Right lobe of liver (tissue), 6 donors: ENCODE measurements at places on chromosomes 4 and X.

GRCh38 chr4:61251129-61251528 is 51.0 kb downstream of the ADGRL3 start:
- no peak for DNase-seq

DNA sequence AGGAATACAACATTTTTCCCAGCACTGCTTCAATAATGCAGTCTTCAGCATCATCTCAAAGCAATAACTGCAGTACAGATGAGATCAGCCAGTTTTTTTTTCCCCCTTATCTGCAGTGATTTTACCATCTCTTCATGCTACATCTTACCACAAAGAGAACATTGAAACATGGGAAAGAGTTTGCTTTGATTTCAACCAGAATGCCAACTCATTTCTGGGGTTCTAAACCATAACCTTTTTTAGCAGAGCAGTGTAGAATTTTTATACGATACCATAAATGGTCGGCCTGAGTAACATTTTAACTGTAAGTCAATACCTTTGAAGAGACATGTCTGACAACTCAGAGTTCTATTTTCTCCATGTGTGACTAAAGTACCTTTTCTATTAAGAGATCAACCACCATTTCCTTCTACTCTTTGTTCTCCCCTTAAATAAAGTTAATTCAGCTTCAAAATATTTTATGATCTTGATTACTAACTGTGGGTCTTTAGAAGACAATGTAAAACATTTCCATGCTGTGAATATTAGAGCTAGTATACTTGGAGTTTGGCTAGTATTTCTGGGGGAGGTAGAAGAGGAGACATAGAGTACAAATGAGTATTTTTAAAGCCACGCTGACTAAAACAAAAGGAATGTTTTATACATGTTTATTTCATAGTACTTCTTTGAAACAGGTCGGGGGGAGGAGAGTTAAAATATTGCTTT is 69.1 kb downstream of the TET2 start:
- no peak for DNase-seq

DNA sequence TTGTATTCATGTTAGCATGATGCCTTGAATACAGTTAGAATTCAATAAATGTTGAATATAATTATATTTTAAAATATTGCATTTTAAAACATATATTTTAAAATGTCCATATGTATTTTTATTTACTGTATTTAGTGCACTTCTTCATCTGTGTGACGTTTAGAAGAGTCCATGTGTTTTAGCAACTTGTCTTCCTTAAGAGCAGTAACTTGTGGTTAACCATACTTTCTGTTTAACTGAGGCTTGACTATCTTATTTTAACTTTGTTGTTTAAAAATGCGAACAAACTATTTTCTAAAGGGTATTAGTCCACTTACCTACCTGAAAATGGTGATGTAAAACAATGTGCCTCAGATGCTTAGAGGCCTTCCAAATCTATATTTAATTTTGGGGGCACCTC is 858 bp downstream of the DMP1 start:
- no peak for DNase-seq

GRCh38 chrX:68488657-68489056 is 10.2 kb upstream of the YIPF6 start:
- DNase-seq, result no peak

GRCh38 chr4:121594796-121595526 is 101.8 kb downstream of the ANXA5 start:
- DNase-seq, result no peak

DNA sequence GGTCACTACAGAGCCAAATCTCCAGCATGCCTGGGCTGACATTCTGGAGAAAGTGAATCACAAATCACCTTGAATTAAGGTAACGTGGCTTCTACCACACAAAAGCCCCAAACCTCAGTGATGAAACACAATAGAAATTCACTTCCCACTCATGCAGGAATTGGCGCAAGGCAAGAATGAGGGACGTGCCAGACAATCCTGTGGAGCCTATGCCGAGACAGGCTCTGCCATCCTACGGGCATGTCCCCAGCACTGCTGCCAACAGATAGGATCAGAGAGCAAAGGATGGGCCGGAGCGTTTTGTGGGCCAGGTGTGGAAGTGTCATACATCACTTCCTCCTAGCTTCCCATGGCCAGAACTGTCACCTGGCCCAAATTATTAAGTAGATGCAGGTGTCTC is 118.0 kb downstream of the IRF2 start:
- DNase-seq, result no peak

DNA sequence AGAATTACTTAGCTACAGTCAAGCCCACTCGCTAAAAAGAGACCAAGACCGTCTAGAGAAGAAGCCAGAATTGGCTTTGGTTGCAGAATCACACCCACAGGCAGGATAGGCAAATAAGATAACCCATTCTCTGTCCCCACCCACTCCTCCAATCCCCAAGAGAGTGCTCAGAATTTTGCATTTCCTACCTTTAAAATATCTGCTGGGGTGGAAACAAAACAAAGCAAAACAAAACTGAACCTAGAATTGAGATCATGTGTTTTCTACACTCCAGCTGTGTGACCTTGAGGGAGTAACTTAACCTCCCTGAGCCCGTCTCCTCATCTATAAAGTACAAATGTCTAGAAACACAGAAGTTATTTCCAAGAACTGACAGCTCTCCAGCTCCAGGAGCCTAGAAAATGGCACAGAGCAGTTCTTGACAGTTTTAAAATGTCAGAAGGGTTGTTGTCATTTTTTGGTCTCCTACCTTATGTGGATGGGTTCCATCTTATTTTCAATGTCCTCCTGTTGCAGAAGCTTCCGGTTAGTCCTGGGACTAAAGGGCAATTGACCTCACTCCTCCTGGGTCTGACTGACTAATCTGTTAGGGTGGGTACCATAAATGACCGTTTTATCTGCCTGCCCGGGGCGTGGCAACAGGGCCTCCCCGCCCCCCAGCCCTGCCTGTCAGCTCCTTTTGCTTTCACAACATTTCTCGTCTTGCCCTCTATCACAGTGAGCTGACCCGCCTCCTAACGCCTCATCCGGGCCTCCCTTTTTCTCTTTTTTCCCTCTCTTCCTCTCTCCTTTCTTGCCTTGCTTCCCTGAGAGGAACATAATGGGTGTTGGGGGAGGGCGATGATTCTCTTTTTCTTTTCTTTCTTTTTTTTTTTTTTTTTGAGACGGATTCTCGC is 114.0 kb downstream of the RBM47 start:
- peak; percentile 80 for DNase-seq

GRCh38 chrX:45851434-45851991 is 650.8 kb upstream of the DIPK2B start:
- DNase-seq, result peak; percentile 28

DNA sequence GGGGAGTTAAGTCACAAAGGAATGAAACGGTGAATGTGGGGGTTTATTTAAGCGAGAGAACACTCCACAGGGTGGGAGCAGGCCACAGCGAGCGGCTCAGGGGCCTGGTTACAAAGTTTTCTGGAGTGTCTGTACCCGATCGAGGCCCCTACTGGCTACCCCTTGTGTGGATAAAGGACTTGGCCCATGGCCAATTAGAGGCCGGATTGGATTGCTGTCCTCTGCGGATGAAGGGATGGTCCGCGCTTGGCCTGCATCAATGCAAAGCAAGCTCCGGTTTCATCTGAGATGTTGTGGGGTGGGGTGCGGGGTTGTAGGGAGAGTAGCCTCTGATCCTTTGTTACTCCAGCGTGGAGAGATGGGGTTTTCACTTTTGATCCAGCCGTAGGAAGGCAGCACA is 1574.5 kb upstream of the TENM3 start:
- no peak for DNase-seq

- DNase-seq, result no peak
Observed at GRCh38 chr4:176438401-176438800, 118.6 kb downstream of the SPCS3 start.

DNA sequence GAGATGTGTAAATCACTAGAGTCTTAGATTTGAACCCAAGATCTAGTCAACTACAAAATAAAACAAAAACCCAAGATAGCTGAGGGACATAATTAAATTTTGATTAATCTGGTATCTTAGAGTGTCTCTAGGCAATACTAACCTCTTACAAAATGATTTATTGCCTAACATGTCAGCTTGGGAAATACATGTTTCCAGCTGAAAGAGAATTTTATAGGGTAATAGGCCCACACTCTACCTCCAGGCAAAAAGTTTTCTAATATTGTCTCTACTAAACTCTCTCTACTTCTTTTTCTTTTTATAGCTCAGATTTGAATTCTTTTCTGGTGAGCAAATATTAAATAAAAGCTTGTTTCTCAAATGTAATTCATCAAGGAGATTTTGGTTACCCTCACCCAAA is 263.2 kb downstream of the IL15 start:
- no peak for DNase-seq

DNA sequence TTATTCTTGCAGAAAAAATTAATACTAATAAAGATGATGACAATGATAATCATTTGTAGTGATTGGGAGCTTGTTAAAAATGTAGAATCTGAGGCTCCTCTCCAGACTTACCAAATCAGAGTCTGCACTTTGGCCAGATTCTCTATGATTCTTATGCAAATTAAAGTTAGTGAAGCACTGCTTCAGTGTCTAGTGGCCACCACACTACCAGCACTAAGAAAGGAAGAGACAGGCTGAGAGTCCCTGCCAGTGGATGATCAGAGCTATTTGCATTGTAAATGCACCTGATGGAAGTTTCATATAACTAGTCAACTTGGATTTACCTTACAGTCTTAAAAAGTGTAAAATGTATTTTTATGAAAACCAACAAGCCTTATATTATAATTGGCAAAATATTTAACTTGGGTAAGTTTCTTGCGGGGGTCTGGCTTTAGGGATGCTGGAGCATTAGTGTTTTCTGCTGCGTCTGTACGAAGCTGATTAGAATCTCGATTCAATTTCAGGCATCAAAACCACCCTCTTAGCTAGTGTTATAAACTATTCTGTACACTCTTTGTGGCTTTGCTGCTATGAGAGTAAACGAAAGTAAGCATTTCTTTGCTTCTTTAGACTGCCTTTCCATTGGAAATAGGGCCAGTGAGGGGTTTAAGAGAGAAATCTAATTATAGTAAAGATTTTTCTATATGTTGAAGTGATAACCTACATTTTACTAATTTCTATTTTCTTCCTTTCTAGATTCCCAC is 114.1 kb downstream of the TLL1 start:
- no peak for DNase-seq

DNA sequence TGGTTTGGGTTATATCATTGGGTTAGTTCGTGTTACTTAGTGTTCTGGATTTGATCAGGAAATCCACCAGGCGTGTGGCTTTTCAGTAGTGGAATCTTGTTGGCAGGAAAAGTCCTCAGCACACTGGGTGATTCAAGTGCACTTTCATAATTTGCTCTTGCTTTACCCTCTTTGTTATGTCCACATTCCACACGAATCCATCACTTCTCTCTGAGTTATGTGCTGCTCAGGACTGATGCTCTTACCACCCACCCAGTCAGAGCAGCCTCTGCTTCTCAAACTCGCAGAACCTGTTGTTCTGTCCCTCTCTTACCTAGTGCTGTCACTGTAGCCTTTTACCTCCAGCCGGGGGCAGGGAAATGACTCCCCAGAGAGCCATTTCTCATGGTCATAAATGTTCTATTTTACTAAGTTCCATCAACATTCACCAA is 37.2 kb upstream of the SCRG1 start:
- no peak for DNase-seq

- DNase-seq, result no peak
Observed at GRCh38 chr4:109890076-109890475, 22.6 kb upstream of the EGF start.

DNA sequence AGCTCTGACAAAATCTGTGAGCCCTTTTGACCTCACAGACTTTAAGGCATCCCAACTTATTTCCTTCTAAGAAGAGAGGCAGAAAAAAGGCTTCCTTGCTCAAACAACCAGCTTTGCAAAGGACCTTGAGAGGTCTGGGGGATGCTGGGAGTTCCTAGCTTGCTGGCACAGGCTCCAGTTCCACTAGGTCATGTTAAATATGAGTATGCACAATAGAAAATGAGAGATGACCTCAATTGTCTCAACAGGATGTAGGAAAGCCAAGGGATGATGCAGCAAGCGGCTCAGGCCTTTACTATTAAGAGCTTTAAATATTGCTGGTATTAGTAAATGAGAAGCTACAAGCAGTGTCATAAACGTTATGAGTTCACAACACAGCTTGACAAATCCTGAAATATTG is 13.3 kb upstream of the ZNF827 start:
- no peak for DNase-seq

DNA sequence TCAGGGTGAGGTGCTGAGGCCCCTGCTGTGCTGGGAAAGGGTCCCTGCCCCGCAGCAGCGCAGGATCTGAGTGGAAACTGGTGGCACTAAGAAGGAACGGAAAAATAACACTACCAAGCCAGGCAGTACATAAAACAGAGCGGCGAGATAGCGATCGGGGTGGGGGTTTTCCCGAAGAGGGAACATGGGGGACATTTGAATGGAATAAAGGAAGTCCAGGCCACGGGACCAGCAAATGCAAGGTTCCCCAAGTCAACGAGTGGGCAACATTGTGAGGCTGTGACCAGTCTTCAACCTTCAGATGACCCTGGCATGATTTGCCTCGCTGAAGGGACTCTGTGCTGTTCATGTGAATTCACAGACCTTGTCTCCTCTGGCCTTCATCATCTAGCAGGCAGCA is 13.7 kb downstream of the MSX1 start:
- DNase-seq, result no peak

- DNase-seq, result no peak
Observed at GRCh38 chrX:25005382-25006185, 10.2 kb downstream of the ARX start.

DNA sequence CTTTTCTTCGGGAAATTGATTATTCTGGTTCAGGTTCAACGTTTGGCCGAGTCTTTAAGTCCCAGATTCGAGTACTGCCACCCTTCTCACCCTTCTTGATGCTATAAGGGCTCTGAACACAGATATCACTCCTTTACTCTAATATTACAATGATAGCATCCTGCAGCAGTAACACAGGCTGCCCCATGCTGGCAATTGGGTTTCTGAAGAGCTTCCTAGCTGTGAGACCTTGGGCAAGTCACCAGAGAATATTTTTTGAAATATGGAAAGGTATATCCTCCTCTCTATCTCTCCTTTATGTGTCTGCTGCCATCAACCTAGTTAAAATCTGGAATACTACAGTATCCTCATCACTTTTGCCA is 297 bp upstream of the MTMR8 start:
- DNase-seq, result no peak

DNA sequence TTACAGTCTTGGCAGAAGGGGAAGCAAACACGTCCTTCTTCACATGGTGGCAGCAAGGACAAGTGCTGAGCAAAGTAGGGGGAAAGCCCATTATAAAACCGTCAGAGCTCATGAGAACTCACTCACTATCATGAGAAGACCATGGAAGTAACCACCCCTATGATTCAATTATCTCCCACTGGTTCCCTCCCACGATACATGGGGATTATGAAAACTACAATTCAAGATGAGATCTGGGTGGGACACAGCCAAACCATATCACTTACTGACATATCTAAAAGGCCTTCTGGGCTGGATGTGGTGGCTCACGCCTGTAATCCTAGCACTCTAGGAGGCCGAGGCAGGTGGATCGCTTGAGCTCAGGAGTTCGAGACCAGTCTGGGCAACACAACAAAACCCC is 117.1 kb upstream of the USP9X start:
- DNase-seq, result no peak
